ENCODE measurements at places on chromosomes 11 and 22. TPM values are rescaled to one million over a fixed set of nuclear protein-coding genes. Genes with fewer than 3 reads are reported as not detected.

The BAIAP2L2 gene
- 4.9 TPM for polyA plus RNA-seq

The C22orf23 gene
- 4.3 TPM for polyA plus RNA-seq

The TSPAN18 gene
- polyA plus RNA-seq = 49.5 TPM

The GDPD4 gene
- 0.46 TPM for polyA plus RNA-seq

The JAML gene
- polyA plus RNA-seq = 2.2 TPM

The CDCA5 gene
- polyA plus RNA-seq = 16.9 TPM

The MPEG1 gene
- polyA plus RNA-seq = 8.0 TPM

The OR4D5 gene
- polyA plus RNA-seq = not detected

The RBMXL2 gene
- polyA plus RNA-seq = 0.22 TPM

The TEAD1 gene
- polyA plus RNA-seq = 77.4 TPM

The HBB gene
- 212 TPM for polyA plus RNA-seq

The OR52H1 gene
- polyA plus RNA-seq = not detected

The C11orf87 gene
- 0.29 TPM for polyA plus RNA-seq

The OR52N4 gene
- not detected for polyA plus RNA-seq

The UQCR10 gene
- 127 TPM for polyA plus RNA-seq

GRCh38 chr11:95780544-95780943, 9.0 kb downstream of the FAM76B start:
- no peak for DNase-seq

GRCh38 chr11:123532131-123532530, 102.1 kb downstream of the GRAMD1B start:
- DNase-seq = no peak

GRCh38 chr22:44187652-44188230, 7.0 kb downstream of the PARVG start:
- DNase-seq = no peak

GRCh38 chr11:116649268-116649667, 123.5 kb downstream of the BUD13 start:
- no peak for DNase-seq

DNA sequence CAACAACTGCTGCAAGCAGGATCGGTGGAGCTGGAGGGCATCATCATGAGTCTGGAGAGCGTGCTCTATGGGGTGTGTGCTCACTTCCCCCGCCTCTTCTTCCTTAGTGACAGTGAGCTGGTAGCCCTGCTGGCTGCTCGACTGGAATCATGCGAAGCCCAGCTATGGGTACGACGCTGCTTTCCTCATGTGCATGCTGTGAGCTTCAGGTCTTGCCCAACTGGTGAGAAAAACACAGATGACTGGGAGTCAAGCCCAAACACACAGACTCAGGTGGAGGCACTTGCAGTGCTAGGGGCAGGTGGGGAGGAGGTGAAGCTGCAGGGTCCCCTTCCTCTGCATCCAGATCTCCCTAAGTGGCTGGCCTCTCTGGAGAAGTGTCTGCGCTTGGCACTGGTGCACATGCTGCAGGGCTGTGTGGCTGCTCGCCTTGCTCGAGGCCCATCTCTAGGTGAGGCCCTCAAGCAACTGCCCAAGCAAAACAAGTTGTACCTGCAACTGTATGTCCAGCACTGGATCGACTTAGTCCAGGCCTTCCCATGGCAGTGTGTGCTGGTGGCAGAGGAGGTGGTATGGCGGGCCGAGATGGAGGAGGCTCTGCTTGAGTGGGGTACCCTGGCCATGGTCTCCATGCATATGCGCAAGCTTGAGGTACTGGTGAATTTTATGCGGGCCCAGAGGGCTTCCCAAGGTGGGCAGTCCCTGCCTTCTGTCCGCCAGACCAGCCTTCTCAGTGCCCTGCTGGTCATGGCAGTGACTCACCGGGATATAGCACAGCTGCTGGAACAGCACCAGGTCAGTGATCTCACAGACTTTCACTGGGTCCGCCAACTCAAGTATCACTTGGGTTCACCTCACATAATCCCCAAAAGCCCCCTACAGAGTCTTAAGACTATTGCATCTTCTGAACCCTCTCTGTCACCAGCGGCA, 48.1 kb downstream of the DNHD1 start:
- DNase-seq = no peak

DNA sequence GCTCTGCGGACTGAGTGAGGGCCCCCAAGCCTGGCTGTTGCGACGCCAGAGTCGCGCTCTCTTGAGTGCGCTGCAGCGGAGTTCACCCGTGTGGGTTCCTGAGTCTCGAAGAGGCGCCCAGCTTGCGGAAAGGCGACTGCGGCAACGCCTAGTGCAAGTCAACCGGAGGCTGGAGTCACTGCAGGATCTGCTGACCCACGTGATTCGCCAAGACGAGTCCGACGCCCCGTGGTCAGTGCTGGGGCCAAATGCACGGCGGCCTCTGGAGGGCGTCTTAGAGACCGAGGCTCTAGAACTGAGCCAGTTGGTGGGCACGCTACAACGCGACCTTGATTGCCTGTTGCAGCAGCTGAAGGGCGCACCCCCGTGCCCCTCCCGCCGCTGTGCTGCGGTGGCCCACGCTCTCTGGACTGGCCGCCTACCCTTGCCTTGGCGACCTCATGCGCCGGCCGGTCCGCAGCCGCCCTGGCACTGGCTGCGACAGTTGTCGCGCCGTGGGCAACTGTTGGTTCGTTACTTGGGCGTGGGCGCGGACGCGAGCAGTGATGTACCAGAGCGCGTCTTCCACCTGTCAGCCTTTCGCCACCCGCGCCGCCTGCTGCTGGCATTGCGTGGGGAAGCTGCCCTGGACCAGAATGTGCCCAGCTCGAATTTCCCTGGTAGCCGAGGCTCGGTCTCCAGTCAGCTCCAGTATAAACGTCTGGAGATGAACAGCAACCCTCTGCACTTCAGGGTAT, 32.6 kb downstream of the RRP8 start:
- DNase-seq = no peak

DNA sequence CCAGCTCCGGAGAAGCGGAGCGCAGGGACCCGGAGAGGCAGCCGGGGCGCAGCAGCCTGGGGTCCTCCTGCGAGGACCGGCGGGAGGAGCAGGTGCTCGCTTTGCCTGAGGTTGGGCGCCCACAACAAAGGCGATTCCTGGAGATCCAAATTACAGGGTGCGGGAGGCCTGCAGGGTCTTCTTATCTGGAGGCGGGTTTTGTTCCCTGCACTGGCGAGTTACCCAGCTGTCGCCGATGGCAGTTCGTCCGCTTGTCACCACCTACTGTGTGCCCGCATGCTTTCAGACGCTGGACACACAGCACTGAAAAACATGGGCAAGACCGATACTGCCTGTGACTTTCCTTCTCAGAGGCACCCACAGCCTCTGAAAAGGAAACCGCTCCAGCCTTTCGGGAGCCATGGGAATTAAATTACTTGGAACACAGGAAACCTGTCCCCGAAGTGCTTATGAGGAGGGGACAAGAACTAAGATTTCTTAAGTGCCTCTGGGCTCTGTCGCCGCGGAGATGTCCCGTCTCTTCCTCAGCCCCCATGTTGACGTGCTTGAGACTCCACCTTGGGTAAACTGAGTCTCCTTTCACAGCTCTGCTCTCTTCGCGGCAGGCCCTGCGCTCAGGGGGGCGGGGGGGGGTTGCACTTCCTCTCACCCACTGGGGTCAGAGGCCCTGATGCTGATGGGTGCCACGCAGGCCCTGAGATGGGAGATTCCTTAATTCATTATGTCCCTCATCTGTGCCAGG, 1.3 kb upstream of the ZFTA start:
- no peak for DNase-seq

- no peak for DNase-seq
Observed at GRCh38 chr22:40441761-40442390, 71.5 kb downstream of the SGSM3 start.

DNA sequence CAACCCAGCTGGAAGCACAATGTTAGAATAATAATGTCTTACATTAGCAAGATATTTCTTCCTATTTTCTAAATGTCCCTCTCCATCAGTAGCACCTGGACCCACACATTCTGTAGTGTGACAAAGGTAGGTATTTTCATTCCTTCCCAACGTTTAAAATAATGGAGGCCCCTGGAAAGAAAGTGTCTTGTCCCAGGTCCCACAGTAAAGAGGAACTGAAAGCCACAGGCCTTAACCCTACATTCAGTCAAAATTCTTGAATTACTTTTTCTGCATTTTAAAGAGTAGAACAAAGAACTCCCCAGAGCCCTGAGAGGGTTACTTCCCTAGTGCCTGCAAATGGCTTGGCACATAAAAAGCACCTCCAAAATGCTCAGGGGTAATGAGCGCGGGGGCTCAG, 26.3 kb downstream of the OPCML start:
- no peak for DNase-seq

GRCh38 chr11:95697614-95698408, 91.8 kb downstream of the FAM76B start:
- no peak for DNase-seq

DNA sequence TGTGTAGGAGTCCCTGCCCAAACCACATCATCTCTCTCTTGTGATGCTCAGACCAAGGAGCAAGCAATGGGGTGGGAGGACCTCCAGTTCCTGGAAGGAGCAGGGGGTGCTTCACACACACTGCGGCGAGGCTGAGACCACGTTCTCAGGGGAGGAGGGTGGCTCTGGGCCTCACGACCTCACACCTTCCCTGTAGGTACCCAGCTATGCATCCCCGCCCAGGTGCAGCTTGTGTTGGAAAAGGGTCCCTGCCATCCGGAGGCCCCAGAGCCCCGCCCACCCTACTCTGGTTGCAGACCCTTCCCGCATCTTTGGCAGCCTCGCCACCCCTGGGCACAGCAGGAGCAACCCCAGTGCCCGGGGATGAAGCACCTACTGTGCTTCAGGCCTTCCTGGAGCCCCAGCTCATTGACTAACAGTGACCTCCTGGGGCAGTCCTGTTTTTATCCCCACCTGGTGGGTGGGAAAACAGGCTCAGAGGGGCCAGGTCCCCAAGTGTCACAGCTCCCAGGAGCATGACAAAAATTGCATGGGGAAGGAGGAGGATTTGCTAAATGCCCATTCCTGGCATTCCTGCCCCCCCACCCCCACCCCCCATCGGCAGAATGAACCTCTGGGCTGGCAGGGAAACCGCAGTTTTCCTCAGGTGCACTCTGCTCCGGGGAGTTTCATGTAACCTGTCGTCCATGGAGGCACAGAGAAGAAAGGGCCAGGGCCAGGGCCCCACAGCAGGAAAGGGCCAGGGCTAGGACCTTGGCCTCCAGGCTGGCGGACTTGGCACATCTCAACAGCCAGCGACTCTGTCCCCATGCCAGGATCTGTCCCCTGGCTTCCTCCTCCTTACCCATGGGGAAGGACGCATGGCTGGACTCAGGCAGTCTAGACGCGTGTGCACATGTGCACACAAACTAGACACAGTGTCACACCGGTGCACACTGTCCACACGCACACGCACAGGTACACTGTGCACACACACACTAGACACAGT, 81.0 kb downstream of the IGLL1 start:
- no peak for DNase-seq

DNA sequence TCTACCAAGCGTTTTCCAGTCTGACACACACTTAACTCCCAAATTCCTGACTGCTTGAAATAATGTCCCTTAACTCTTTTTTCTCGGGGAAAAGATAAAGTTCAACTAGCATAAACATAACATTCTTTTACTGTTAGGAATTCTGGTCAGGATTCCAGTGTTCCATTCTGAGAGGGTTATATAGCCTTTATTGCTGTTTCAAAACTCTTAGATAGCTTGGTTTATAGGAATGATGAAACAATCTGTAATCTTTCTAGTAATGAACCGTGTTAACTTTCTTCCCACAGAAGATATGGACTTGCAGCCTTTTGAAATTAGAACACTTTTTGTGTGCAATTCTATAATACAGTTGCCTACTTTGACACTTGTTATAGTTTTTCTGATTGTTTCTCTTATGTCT, 8.6 kb downstream of the REXO2 start:
- no peak for DNase-seq

GRCh38 chr11:69746752-69747742, 28.1 kb downstream of the FGF4 start:
- DNase-seq = no peak

DNA sequence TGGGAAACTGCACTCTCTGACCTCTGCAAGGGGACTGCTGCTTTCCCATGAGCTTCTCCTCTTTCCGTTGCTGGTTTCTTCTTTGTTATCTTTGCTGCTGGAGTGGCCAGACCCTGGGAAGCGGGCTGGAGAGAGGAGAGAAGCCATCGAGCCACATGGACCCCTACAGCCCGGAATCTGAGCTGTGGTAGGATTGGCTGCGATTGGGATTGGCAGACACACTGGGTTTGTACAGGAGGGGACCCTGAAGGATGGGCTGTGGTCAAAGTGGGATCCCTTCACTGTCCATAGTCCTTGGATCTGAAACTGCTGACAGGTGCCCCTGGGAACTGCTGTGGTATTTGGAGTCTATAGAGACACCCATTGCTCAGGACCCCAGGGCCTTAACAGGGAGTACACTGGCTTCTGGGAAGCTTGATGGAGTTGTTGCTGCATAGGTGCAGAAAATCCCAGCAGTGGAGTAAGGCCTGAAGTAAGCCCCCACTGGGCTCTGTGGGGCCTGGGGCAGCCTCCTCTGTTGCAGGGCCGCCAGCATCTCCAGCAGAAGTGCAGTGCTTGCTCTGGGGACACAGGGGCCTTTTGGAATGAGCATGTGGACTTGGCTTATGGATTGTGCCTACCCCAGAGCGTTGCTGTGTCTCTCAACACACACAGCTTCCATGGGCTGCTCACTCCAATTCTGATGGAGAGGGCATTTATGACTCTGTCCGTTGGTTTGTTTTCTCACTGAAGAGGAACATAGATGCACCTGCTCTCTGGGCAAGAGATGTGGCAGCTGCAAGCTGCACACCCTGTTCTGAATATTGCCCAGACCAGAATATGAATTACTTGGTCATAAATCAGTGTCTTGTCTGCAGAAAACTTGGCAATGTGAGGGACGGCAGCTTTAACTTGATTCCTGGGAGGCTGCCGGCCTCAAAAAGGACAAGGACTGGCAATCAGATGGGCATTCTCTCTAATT, 32.0 kb downstream of the BCR start:
- no peak for DNase-seq

DNA sequence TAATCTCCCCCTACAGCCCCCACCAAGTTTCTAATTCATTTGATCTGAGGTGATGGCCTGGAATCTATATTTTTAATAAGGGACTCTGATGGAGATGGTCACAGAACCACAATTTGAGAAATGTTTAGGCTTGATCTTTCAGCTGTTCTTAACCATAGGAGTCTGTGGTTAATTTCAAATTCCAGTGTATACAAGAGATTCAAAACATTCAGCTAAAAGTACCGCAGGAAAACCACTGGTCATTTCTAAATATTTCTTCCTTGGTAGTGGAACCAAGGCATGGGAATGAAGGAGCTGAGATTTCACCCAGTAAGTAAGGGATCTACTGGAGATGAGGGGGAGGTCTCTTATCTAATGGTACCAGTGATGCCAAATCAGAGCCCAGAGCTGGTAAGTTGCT, 18.3 kb upstream of the GALNT18 start:
- DNase-seq = no peak

DNA sequence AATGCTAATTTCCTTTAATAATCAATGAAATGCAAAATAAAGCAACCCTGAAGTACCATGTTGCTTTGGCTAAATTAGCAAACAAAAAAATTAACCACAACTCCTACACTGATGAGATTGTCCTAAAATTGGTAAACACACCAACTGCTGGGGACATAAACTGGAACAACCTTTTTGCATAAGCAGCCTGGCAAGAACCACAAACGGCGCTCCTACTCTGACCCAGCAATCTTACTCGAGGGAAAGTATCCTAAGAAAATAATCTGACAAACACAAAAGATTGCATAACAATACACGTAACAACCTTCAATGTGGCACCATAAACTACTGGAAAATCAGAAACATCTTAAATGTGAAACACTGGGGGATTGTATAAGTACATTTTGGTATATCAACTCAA, 189.8 kb upstream of the PITPNB start:
- DNase-seq = no peak

GRCh38 chr22:40024201-40025061, 29.7 kb downstream of the FAM83F start:
- no peak for DNase-seq

All from left renal cortex interstitium (tissue), 4 donors.